Left kidney (tissue), 8 donors: ENCODE measurements at places on chromosomes 2 and 18. TPM values are rescaled to one million over a fixed set of nuclear protein-coding genes. Genes with fewer than 3 reads are reported as not detected.

DNA sequence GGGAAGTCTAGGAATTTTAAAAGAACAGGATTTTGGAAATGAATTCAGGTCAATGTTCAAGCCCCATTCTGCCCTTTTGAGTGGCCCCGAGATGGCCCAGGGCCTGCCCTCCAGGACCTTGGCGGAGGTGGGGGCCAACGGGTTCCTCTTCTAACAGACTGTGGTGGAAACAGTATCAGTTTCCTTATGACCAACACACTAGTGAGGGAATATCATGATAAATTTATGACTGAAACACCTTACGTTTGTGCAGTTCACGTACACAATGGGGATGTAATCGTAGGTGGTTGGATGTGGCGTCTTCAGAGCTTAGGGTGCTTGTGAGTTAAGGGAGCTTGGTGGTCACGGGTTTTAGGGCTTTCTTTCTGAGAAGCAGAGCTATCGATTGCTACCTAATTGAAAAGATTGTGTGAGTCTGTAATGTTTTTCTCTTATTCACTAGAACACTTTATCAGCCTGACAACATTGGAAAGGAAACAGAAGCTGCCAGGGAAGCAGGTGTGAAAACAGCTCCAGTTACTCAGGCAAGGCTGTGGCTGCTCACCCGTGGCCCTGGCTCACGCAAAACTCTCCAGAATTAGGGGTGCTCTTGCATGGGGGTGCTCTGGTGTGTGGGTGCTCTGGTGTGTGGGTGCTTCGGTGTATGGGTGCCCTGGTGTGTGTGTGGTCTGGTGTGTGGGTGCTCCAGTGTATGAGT is 165.3 kb downstream of the SNTG2 start:
- DNase-seq: no peak

DNA sequence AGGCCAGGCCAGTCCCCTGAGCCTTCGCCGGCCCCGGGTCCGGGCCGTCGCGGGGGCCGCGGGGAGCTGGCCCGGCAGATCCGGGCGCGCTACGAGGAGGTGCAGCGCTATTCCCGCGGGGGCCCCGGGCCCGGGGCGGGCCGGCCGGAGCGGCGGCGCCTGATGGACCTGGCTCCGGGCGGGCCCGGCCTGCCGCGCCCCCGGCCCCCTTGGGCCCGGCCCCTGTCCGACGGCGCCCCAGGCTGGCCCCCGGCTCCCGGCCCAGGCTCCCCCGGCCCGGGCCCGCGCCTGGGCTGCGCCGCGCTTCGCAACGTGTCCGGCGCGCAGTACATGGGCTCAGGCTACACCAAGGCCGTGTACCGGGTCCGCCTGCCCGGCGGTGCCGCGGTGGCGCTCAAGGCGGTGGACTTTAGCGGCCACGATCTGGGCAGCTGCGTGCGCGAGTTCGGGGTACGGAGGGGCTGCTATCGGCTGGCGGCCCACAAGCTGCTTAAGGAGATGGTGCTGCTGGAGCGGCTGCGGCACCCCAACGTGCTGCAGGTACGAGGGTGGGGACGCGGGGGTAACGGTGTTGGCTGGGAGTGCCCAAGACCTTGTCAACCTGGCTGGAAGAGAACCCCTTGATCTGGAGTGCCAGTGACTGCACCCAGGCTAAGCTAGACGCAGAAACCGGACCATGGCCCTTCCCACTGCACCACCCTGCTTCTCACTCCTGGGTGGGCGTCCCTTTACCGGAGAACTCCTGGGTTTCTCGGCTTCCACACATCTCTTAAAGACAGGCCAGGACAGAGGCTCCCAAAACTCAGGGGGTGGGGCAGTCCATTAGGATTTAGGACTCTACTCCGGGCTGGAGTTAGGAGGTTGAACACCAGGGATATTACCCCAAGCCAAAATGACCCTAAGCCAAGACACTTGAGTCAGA is 739 bp downstream of the PKDCC start:
- no peak for DNase-seq

DNA sequence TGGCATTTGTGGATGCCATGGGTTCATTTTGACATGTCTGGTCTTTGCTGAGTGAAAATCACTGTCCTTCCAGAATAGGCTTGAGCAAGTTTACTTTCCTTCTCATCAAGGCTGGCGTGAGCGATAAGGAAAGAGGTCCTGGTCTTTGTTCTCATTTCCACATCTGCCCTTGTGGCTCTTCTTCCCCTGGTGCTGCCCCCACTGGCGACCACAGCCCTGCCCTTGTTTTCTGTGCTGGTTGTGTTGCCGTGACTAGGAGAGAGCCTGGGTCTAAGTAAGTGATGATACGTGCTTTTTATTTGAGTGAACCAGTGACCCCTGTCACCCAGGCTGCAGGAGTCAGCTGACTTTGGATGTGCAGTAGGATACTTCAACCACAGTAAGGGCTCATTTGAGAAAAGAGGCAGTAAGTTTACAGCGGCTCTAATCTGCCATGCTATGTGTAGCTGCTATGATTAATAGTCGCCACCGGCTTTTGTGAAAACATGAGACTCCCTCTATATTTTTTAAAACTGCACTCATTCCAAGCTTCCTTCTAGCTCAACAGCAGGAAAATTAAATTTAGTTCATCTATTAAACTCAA is 441.7 kb downstream of the RNF144A start:
- DNase-seq: no peak

GRCh38 chr2:1676913-1677820 is 67.1 kb downstream of the PXDN start:
- no peak for DNase-seq

Gene C2orf15
- polyA plus RNA-seq: 12.8 TPM

Gene LIPG
- polyA plus RNA-seq: 63.6 TPM

DNA sequence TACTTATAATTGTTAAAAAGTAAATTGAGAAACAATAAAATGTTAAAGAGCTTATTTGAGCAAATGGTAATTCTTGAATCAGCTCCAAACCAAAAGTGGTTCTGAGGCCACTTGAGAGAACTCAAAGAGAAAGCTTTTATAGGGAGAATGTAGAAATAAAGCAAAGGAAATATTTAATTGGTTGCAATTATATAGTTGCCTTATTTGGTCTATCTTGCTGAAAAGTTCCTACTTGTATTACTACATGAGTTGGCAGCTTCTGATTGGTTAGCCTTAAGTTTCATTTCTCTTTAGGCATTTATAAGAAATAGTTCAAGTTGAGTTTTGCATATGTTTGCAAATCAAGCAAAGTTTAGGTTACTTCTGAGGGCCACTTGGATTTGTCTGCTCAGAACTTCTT is 38.1 kb downstream of the SCN2A start:
- no peak for DNase-seq

DNA sequence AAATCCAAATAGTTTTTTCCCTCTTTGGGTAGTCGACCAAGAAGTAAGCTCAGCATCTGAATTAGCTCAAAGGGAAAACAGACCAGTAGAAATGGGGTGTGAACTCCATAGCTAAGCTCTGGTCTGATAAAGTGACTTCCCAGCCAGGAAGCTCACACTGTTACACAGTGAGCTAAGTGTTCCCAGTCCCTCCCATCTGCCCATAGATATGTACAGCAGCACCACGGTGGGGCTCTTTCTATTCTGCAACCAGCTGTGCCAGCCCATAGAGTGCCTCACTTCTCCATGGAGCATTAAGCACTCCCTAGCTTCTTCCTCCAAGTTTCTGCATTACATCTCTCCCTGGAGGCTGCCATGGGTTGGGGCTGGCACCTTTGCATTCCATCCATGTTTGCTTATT is 27.6 kb upstream of the NEMP2 start:
- no peak for DNase-seq

- DNase-seq: no peak
Observed at GRCh38 chr2:2740238-2740775, 409.2 kb upstream of the MYT1L start.

DNA sequence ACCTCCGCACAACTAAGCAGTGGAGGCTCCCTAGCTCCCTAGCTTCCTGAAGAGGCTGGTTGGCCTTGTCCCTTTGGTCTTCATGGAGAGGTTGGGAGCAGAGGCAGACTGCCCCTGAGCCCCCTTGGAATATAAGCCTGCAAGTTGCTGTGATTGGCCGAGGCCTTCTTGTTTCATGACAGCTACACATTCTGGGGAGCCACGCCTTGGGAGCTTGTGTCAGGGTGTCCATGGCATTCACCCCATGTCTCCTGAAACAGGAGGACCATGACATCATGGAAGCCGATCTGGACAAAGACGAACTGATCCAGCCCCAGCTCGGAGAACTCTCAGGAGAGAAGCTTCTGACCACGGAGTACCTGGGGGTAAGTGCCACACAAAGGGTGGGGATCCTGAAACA is 64.0 kb upstream of the B3GNT7 start:
- DNase-seq: no peak
